ENCODE measurements at places on chromosomes 11 and 22.

GRCh38 chr11:17171343-17171742 is 36.4 kb downstream of the PIK3C2A start:
- no peak for DNase-seq

GRCh38 chr11:11370255-11370961 is 17.4 kb upstream of the CSNK2A3 start:
- no peak for DNase-seq

DNA sequence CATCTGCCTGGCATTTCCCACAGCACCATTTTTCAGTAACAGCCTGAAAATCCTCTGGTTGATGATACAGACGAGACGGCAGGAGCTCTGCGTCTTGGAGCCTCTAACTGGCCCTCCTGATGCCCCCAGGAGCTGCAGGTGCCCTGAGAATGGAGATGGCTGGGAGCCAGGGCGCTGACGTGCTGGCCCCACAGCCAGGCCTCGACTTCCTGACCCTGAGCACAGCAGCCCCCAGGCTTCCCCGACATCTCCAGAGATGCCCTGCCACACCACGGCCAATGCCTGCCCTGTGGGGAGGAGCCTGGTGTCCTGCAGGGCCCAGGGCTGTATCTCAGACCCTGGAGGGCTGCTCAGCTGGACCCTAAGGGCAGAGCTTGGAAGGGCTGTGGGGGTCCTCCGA is 21.5 kb downstream of the TOLLIP start:
- DNase-seq, result no peak

DNA sequence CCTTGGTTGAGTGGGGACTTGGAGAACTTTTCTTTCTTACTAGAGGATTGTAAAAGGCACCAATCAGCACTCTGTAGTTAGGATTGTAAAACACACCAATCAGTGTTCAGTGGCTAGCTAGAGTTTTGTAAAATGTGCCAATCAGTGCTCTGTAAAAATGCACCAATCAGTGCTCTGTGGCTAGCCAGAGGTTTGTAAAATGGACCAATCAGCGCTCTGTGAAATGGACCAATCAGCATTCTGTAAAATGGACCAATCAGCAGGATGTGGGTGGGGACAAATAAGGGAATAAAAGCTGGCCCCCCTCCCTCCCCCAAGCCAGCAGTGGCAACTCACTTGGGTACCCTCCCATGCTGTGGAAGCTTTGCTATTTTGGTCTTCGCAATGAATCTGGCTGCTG is 5.5 kb upstream of the DRG1 start:
- DNase-seq, result no peak

DNA sequence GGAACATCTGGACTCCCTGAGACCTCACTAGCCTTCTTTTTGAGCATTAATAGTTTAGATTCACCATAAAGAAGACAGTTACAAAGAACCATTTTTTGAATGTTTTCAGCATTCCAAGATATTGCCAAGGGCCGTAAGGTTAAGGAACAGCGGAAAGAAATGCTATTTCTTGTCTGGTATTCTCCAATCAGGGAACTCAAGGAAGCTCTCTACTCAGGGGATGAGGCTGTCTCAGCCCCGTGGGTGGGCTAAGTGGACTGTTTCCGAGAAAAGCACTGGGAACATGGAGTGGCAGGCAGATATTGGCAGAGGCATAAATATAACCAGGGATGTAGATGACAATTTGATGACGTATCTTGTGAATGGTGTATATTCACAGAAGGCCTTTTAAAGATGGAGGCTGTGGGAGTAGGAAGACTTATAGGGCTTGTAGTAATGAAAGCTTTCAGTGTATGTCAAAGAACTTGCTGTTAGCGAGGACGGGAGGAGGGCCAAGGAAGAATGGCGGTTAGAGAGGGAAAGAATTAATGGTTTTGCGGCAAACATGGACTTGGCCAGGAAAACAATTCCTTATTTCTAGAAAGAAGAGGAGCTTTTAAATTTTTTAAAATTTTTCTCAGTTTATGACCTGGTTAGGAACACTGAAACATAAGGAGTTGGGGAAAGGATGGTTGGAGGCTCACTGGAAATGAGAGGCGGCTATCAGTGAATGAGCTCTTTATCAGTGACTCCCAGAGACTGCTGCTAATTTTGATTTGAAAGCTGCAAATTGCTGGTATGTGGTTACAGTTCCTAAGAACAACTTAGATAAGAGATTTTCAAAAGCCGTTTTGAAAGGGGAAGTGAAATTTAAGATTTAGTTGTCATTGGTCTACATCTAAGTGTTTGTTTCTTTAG is 64.6 kb downstream of the ST3GAL4 start:
- DNase-seq, result no peak

GRCh38 chr11:67456068-67456705 is 1.0 kb downstream of the CABP4 start:
- DNase-seq, result no peak

DNA sequence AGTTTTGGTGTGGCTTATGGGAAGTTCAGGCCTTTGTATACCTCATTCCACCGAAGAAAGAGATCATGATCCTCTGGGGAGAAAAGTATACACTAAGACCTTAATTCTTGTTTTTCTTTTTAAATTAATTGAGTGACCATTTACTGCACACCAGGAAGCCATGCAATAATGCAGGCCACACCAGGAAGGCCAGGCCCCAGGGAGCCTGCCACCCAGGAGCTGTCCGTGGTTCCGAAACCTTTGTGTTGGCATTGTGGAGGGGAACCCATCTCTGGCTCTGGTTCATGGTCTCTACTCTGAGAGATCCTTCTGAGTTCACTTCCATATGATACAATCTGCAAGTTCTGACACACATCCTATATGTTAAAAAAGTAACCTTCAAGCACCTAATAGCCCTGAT is 291.8 kb downstream of the MIAT start:
- DNase-seq, result no peak

- DNase-seq, result no peak
These were observed 27.8 kb upstream of the GRAMD4 start for GRCh38 chr22:46592390-46592872.

DNA sequence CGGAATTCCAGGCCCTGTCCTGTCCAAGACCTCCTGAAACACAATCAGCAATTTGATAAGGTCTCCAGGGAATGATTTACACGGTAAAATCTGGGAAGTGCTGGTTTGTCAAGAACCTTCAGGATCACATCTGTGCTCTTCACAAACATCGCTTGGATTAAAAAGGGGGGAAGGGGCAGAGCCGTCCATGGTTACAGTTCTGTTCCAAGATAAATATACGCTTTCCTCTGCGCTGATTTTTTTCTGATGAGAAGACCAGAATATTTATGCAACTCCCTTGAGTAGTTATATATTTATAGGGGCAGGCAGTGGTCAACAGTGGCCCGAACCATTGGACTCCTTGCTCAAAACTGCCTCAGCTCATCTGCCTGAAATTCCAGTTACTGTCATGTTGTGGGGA is 9.2 kb upstream of the APOL5 start:
- DNase-seq, result no peak

GRCh38 chr11:11558396-11558795 is 63.4 kb downstream of the GALNT18 start:
- DNase-seq, result no peak

GRCh38 chr11:1305501-1306056 is 3.9 kb downstream of the TOLLIP start:
- no peak for DNase-seq

DNA sequence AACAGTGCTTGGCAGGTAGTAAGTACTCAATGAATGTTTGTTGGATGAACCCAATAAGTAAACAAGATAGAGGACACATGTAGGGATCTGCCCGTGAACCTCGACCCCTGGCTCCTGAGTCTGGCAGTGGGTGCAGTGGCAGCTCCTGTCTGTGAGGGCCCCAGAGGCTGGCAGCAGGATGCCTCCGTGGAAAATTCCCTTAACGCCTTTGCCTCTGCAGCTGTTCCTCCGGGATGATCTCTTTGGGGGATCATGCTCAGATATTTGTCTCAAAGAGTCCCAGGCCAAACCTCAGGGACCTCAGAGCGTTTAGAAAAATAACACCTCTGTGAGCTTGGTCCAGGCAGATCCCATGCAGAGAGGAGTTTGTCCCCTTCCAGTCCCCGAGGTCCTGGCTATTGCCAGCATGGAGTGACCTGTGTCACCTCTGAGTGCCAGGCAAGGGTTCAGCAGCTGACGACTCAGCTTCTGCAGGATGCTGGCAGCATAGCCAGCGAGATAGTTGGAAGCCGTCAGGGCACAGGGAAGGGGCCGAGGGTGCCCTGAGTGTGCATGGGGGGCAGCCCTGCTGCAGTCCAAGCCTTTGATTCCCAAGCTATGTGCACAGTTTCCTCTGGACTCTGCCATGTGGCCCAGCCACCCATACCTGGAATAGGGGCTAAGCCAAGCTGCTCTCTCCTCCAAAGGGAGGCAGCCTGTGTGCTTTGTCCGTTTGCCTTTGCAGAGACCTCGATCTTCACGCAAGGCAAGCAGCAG is 613 bp upstream of the MCHR1 start:
- no peak for DNase-seq

DNA sequence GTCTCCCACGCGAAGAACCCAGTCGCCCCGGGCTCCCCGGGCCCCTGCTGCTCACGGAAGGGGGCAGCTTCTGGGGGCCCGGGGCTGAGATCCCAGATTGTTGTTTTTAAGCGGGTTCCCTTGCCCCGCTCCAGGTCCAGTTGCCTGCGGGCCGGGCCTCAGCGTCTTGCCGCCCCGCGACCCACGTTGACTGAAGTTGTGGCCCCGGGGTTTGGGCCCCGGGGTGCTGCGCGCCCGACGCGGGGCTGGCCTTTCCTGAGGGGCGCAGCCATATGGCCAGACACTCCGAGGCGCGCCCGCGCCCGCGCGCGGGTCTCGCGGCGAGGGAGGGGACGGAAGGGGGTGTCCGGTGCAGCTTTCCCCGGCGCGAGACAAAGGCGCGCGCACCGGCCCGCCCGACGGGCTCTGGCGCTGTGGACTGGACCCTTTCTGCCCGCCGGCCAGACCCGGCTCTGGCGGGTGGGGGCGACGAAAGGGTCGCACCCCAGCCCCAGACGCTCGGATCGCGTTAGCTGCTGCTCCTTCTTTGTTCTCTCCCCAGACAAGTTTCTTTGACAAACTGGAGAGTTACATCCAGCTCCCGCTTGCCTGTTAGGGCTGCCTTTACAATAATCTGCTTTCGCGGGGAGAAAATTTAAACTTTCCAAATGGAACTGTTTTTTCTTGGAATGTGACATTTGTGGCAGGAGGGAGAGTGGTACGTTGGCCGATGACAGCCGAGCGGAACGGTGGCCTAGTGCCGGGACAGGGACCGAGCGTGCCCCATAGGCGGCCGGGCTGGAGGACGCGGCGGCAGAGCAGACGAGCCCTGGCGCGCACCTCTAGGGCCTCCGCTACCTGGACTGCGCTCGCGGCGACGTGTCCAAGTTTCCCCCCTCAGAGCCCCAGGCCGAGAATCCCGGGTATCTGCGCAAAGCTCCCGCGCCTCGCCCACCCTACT is 716 bp downstream of the AMOTL1 start:
- DNase-seq, result no peak

DNA sequence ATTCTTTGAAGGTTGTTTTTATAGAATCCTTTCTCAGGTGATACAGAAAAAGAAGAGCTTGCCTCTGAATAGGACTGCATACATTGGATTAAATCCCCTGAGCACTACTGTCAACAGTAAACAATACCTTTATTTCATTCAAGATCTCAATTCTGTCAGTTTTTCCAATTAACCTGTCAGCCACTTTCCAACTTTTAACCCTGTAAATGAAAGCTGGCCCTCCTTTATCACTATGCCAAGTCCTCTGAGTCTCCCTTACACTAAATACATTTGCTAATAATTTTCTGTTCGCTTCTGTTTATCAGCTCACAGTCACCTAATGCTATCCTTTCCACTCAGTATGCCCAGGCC is 213.7 kb upstream of the ARHGAP42 start:
- no peak for DNase-seq

- no peak for DNase-seq
These were observed 2.0 kb upstream of the CCDC73 start for GRCh38 chr11:32796425-32796824.

GRCh38 chr11:66421492-66422205 is 814 bp downstream of the NPAS4 start:
- peak; percentile 91 for DNase-seq

- DNase-seq, result no peak
These were observed 297.6 kb downstream of the KIRREL3 start for GRCh38 chr11:126702987-126703386.

Measured in PC-9 (cell line).